ENCODE measurements at places on chromosomes 5 and 9.

- DNase-seq = peak; percentile 3
Observed at GRCh38 chr5:132010645-132010988, 841 bp downstream of the ACSL6 start.

GRCh38 chr9:83701769-83702168, 6.0 kb downstream of the UBQLN1 start:
- DNase-seq = no peak

GRCh38 chr9:112042244-112042638, 132.9 kb downstream of the SUSD1 start:
- no peak for DNase-seq

DNA sequence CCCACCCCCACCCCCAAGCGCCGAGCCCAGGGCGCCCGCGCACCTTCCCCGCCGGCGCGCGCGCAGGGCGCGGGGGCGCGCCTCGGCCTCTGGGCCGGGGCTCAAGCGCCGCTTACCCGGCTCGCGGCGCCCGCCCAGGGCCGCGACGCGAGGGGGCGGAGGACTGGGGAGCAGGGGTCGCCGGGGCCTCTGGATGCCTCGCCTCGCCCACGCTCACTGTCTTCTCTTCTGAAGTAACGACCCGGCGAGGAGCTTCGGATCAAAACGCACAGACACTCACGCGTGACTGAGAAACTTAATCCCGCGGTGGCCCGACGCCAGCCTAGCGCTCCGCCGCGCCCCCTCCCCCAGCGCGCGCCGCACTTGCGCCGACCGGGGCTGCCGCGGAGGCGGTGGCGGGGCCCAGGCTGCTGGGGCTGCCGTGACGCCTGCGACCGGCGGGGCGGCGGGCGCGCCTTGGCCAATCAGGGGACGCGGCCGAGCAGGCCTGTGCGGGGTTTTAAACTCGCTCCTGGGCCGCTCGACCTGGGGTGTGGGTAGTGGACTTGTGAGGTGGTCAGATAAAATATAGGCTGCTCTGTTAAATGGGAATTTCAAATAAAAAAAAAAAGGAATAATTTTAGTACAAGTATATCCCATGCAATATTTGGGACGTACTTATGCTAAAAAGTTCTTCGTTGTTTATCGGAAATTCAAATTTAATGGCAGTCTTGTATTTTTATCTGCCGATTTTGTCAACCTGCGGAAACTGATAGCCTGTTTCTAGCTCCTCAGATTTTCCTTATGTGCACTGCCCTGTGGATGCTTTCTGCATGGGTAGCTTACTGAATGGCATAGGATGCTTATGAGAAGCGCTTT, at the start of gene MPDZ:
TSS of gene MPDZ (minus strand) at position 409 of the 858 bp plus-strand sequence. CDS start 29,377 bp downstream, outside the sequence.
- DNase-seq = no peak

GRCh38 chr5:161283296-161283695, 263.2 kb downstream of the GABRB2 start:
- DNase-seq = no peak

GRCh38 chr5:2746561-2747032, 4.9 kb downstream of the IRX2 start:
- no peak for DNase-seq

- no peak for DNase-seq
Observed at GRCh38 chr5:132209901-132210545, 17.6 kb downstream of the P4HA2 start.

DNA sequence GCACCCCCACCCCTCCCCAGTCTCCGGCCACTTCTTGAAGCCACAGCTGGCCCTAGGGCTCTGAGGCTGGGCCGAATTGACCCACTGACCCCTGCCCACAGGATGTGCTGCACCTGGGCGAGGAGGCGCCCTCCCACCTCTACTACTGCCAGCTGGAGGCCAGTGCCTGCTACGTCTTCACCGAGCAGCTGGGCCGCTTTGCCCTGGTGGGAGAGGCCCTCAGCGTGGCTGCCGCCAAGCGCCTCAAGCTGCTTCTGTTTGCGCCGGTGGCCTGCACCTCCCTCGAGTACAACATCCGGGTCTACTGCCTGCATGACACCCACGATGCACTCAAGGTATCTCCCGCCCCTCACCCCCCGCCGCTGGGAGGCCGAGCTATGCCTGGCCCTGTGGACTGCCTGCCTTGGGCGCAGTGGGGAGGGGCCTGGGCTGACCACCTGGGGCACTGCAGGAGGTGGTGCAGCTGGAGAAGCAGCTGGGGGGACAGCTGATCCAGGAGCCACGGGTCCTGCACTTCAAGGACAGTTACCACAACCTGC, 21.3 kb downstream of the HK3 start:
- DNase-seq = no peak

GRCh38 chr9:95508968-95509850, 7.6 kb downstream of the PTCH1 start:
- peak; percentile 64 for DNase-seq

DNA sequence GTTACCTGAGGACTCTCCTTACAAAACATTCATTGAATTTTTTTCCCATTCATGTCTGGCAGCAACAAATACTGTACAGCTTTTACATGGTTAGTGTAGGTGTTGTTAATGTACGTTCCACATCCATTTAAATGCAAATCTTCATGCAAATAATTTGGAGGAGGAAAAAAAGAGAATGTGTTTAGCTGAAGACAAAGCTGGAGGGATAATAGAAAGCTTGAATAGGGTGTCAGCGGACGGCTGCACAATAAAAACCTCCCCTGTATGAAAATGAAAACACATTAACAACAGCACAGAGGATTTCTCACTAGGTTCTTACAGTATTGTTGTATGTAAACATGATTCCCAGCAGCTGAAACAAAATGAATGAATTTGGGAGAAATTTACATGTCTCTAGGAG, 231.5 kb downstream of the ZNF608 start:
- no peak for DNase-seq

- DNase-seq = no peak
Observed at GRCh38 chr5:87924436-87924835, 344.2 kb downstream of the TMEM161B start.

DNA sequence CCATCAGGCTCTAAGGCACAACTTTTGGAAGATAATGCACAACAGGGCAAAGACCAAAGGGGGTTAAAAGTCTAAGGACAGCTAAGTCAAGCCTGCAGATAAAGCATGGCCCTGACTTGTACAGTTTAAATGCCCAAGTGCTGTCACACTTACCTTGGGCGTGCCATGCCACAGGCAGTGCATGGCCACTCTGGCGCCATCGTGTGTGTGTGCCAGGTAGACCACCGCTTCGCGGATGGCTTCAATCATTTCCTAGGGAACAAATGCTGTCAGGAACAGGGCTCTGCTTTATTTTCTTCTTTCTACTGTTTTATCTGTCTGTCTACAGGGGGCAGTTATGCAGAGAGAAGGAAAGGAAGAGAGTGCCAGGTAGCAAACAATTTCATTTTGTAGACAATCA, 19.3 kb downstream of the PUM3 start:
- DNase-seq = no peak

DNA sequence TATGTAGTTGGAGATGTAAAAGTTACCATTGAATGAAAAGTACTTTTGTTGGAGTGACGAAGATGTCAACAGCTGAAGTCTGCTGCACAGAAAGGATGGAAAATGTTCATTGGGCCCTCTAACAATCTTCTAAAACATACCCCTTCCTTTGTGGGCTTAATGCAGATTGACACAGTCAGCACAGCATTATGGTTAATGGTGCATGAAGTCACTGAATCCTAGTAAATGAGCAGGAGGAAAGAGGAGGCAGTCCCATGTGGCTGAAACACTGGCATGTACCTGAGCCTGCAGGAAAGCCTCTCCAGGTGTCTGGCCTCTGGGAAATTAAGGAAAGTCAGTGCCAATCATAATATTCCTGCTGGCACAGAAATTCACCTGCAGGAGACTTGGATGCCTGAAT, 153.8 kb downstream of the ARL15 start:
- no peak for DNase-seq

GRCh38 chr9:69190863-69191181, 16.7 kb downstream of the TJP2 start:
- DNase-seq = no peak

- DNase-seq = no peak
Observed at GRCh38 chr5:21919414-21920022, 933.6 kb downstream of the CDH12 start.

Measured in activated T-cell treated with anti-CD3 and anti-CD28 coated beads, Interleukin-2, amount 50 U/mL, for 4 hours (primary cell).